ENCODE measurements at places on chromosomes 11 and 22.

GRCh38 chr22:20966883-20967696 lies at the start of gene AIFM3:
Gene AIFM3 (plus strand): TSS chr22:20967255. CDS start chr22:20967945, 690 bp downstream.
- H3K27me3 ChIP-seq: peaks cover 10% of the 10 kb centered on the region
- no peak within 1 kb of the TSS for H3K27ac ChIP-seq
- H3K36me3 ChIP-seq: no peaks in the 10 kb centered on the region
- no peak for DNase-seq
- no peak within 1 kb of the TSS for H3K4me3 ChIP-seq
- peaks cover 7% of the 10 kb centered on the region for H3K4me1 ChIP-seq

DNA sequence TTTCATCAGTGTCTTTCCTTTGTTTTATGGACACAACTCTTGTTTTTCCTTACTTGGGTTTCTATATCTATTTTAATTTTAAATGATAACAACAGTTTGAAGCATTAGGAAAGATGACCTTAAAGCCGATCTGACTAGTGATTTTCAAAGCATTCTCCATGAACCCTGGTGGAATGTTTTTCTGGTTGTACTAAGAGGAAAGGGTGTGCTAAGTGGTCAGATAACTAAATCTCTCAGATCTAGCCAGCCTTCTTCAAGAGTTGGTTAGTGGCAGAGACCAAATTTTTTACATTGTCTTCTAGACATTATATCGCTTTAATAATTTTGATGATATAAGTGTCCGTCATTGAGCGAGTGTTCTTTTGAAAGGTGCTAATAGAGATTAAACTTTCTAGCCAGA lies 134.4 kb downstream of the METTL15 start:
- no peaks in the 10 kb centered on the region for H3K36me3 ChIP-seq
- no peak for DNase-seq
- no peak overlapping the region for H3K4me3 ChIP-seq
- no peak overlapping the region for H3K27ac ChIP-seq
- H3K27me3 ChIP-seq: no peaks in the 10 kb centered on the region

DNA sequence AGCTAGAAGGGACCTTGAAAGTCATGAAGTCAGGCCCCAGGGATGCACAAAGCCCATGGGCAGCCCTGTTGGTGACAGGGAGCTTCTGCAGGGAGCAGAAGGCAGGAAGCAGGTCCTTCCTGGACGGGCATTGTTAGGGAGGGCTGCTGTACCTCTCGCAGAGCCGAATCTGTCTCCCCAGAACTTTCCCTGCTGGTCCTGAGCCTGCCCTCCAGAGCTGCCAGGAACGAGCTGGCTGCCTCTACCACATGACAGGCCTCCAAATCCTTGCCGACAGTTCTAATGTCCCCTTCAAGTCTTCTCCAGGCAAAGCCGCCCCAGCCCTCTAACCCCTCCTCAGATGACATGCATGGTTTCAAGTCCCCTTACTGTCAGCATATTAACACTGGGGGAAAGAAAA lies 20.1 kb downstream of the SYT7 start:
- H3K27ac ChIP-seq: no peak overlapping the region
- no peak overlapping the region for H3K4me3 ChIP-seq
- no peaks in the 10 kb centered on the region for H3K36me3 ChIP-seq
- no peaks in the 10 kb centered on the region for H3K4me1 ChIP-seq

GRCh38 chr11:3849297-3849874 lies 6.1 kb upstream of the STIM1 start:
- H3K36me3 ChIP-seq: no peaks in the 10 kb centered on the region
- DNase-seq: no peak
- no peak overlapping the region for H3K4me3 ChIP-seq
- H3K27ac ChIP-seq: no peak overlapping the region
- no peaks in the 10 kb centered on the region for H3K27me3 ChIP-seq
- H3K4me1 ChIP-seq: peaks cover 3% of the 10 kb centered on the region

GRCh38 chr11:23873406-23873805 lies 623.4 kb upstream of the LUZP2 start:
- H3K4me1 ChIP-seq: no peaks in the 10 kb centered on the region
- H3K4me3 ChIP-seq: no peak overlapping the region
- DNase-seq: no peak
- H3K36me3 ChIP-seq: no peaks in the 10 kb centered on the region
- H3K27ac ChIP-seq: no peak overlapping the region

- H3K36me3 ChIP-seq: no peaks in the 10 kb centered on the region
- H3K4me1 ChIP-seq: peaks cover 3% of the 10 kb centered on the region
- DNase-seq: no peak
- peaks cover 10% of the 10 kb centered on the region for H3K27me3 ChIP-seq
- no peak overlapping the region for H3K4me3 ChIP-seq
- H3K27ac ChIP-seq: no peak overlapping the region
Measured at GRCh38 chr11:116279511-116279910, 493.3 kb downstream of the BUD13 start.

DNA sequence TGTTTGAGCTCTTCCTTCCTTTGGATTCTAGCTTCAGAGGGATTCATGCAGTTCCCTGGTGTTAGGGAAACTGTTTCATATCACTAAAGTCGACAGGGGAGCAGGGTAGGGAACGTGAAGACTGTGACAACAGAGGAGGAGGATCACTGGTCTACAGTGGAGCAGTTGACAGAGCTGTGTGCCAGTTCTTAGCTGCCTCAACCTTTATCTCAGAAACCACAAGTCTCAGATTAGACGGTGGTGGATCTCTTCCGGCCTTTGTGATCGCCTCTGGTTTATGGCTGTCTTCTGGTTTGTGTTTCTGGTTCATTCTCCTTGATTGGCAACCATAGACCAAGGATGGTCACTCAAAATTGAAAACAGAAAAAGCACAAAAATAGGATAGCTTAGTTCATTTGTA lies 538.9 kb upstream of the API5 start:
- no peak overlapping the region for H3K27ac ChIP-seq
- no peaks in the 10 kb centered on the region for H3K4me1 ChIP-seq
- no peak overlapping the region for H3K4me3 ChIP-seq
- no peak for DNase-seq
- H3K27me3 ChIP-seq: no peaks in the 10 kb centered on the region
- no peaks in the 10 kb centered on the region for H3K36me3 ChIP-seq

GRCh38 chr11:116311206-116311605 lies 461.6 kb downstream of the BUD13 start:
- no peaks in the 10 kb centered on the region for H3K4me1 ChIP-seq
- H3K36me3 ChIP-seq: no peaks in the 10 kb centered on the region
- no peak for DNase-seq
- peaks cover 6% of the 10 kb centered on the region for H3K27me3 ChIP-seq
- H3K27ac ChIP-seq: no peak overlapping the region
- no peak overlapping the region for H3K4me3 ChIP-seq

- H3K27ac ChIP-seq: no peak overlapping the region
- no peaks in the 10 kb centered on the region for H3K4me1 ChIP-seq
- DNase-seq: no peak
- H3K27me3 ChIP-seq: no peaks in the 10 kb centered on the region
- H3K36me3 ChIP-seq: no peaks in the 10 kb centered on the region
Measured at GRCh38 chr11:93394488-93394887, 63.9 kb downstream of the DEUP1 start.

DNA sequence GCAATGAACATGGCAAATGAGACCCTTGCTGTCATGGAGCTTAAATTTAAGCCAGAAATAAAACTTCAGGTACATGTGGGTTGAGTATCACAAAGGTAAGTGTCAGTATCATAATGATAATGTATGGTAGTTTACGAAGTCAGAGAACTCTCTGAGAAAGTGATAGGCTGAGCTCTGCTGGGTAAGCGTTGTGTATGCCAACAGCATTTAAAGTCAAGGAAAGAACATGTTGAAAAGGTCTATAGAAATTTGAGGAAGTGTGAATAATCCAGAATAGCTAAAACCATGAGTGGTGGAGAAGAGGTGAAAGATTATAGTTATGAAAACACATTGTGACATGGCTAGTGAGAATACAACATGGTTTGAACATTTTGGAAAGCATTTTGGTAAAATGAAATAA lies 17.4 kb upstream of the CTSC start:
- H3K27me3 ChIP-seq: no peaks in the 10 kb centered on the region
- no peaks in the 10 kb centered on the region for H3K36me3 ChIP-seq
- no peak overlapping the region for H3K4me3 ChIP-seq
- no peak overlapping the region for H3K27ac ChIP-seq
- no peaks in the 10 kb centered on the region for H3K4me1 ChIP-seq

DNA sequence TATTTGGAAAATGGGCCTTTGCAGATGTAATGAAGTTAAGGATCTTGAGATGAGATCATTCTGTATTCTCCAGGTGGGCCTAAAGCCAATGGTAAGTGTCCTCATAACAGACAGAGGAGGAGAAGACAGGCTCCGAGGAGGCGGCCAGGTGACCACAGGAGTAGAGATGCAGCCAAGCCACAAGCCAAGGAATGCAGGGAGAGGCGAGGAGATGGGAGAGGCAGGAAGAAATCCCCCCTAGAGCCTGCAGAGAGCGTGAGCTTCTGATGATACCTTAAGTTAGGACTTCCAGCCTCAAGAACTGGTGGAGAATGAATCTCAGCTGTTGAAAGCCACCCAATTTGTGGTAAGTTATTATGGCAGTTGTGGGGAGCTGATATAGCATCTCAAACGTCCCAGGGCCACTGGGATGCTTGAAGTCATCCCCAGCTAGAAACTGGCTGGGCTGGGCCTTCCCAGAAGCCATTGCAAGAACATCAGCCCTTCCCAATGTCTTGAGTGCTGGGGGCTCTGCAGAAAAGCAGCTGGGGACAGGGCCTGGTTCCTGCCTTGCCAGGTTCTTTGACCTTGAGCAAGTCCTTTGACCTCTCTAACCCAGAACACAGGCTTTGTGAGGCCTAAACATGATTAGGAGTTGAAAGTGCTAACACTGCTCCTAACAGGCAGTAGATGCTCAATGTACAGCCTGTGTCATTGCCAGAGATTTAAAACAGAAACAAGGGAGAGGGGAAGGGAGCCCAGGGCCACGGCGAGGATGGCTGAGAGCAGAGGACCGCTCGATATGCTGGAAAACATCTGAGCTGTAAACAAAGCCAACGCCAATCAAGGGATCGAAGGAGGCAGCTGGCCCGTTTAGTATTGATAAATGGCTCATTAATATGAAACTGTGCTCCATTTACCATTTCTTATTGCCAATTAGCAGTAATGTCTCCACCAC lies 632.3 kb downstream of the TBC1D22A start:
- no peak for DNase-seq
- H3K4me1 ChIP-seq: no peaks in the 10 kb centered on the region
- no peak overlapping the region for H3K4me3 ChIP-seq
- H3K36me3 ChIP-seq: no peaks in the 10 kb centered on the region
- no peaks in the 10 kb centered on the region for H3K27me3 ChIP-seq

DNA sequence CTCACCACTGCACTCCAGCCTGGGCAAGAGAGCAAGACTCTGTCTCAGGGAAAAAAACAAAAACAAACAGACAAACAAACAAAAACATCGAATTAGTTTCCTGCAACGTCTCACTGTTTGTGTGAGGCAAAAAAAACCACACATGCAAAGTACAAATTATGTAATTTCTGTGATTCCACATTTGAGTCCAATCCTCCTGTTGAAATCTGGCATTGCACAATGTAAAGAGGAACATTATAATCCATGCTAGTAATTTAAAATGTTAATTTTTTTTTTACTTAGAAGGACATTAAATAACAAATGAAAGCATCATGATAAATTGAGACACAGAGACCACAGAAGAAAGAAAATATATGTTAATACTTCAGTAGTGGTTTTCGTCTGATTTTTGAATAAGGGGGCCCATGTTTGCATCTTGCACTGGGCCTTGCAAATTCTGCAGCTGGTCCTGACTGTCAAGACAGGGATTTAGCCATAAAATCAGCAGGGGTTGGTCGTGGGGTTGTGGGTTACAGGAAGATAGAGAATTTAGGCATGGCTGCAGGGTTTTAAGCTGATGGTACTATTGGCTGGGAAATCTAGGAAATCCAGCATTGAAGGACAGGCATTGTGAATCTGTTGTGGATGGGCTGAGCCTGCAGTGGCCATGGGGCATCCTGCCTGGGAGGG lies 102.6 kb upstream of the ALDH3B2 start:
- no peak overlapping the region for H3K4me3 ChIP-seq
- no peak for DNase-seq
- no peak overlapping the region for H3K27ac ChIP-seq

GRCh38 chr11:86949995-86950660 lies 5.1 kb downstream of the FZD4 start:
- H3K27me3 ChIP-seq: peaks cover 8% of the 10 kb centered on the region
- peaks cover 7% of the 10 kb centered on the region for H3K4me1 ChIP-seq
- no peaks in the 10 kb centered on the region for H3K36me3 ChIP-seq
- DNase-seq: no peak
- no peak overlapping the region for H3K27ac ChIP-seq
- no peak overlapping the region for H3K4me3 ChIP-seq

GRCh38 chr22:19040888-19041703 lies 81.1 kb downstream of the DGCR2 start:
- H3K4me3 ChIP-seq: no peak overlapping the region
- no peak overlapping the region for H3K27ac ChIP-seq
- H3K27me3 ChIP-seq: no peaks in the 10 kb centered on the region
- DNase-seq: no peak

DNA sequence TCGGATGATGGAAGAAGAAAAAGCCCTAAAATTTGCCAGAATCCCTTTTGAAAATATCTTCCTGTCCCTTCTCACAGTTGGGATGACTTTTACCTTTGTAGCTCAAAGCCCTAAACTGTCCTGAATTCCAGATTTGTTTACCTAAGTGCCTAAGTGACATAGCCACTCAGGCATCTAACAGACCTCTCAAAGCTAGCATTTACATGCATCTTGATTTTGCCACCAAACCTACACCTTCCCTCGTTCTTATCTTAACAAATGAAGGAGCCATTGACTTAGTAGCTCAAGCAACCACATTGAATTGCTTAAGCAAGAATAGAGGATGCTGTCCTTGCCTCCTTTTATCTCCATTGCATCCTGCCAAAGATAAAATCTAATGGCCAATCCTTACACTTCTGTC lies 198.4 kb upstream of the NTM start:
- no peak for DNase-seq
- H3K4me3 ChIP-seq: no peak overlapping the region
- no peaks in the 10 kb centered on the region for H3K27me3 ChIP-seq
- no peak overlapping the region for H3K27ac ChIP-seq

Measured in large intestine (tissue), 12 donors.